Thoracic aorta (tissue), 2 donors: ENCODE measurements at places on chromosomes 2 and 18. TPM values are rescaled to one million over a fixed set of nuclear protein-coding genes. Genes with fewer than 3 reads are reported as not detected.

Gene FTCDNL1
- total RNA-seq, result not detected

DNA sequence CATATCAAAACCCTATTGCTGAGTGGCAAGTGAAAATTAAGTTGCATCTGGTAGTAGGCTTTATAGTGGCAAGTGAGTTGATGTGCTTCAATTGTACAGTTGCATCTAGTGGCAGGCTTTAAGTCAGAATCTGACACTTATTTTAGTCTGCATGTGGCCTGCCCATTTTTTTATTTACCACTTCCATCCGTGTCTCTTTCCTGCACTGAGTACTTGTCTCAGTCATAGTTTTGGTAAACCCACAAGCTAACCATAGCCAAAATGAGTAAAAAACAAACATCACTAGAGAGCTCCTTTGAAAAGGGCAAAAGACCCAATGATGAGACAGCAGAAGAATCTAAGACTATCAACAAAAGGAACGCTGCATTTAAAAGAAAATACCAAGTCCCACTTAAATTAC lies 96.0 kb upstream of the CRACDL start:
- DNase-seq, result no peak

- no peak for DNase-seq
Observed at GRCh38 chr2:224211791-224212190, 172.7 kb upstream of the SERPINE2 start.

Gene ZNF513
- 10.7 TPM for total RNA-seq

Gene FARP2
- total RNA-seq, result 67.4 TPM

- no peak for DNase-seq
Observed at GRCh38 chr18:2572171-2572569, 813 bp downstream of the NDC80 start.

DNA sequence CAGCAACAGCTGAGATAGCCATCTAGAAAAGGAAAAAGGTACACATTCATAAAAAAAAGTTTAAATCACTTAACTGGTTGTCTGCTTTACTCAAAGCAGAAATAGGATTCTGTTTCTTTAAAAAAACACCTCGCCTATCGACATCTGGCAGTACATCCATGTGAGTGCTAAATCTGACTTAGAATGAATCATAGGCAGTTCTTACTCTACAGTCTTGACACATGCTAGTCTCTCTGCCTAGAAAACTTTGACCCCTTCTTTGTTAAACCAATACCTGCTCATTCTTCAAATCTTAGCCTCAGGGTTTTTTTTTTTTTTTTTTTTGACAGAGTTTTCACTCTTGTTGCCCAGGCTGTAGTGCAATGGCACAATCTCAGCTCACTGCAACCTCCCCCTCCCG lies 37.1 kb upstream of the GPR75 start:
- no peak for DNase-seq

Gene GULP1
- 64.0 TPM for total RNA-seq

DNA sequence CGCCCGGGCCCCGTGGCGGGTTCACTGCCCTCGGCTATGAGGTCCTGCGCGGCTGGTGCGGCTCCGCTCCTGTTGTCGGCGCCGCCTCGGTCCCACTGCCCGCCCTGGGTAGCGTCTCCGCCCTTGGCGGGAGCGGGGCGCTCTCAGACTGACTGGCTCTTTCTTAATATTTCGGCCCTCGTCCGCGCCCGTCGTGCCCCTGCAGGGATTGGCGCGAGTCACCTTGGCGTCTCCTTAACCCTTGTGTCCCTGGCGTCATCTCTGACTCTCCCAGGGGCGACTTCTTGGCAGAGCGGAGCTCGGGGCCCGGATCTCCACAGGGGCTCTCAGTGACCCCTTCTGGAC lies 1.3 kb downstream of the PTMA start:
- no peak for DNase-seq

- no peak for DNase-seq
Observed at GRCh38 chr2:124211461-124211860, 186.4 kb downstream of the CNTNAP5 start.

- no peak for DNase-seq
Observed at GRCh38 chr2:152489364-152489763, 154.4 kb downstream of the FMNL2 start.

Gene PROKR1
- total RNA-seq, result not detected

Gene STK11IP
- total RNA-seq, result 25.3 TPM

Gene SPOPL
- 46.3 TPM for total RNA-seq

- no peak for DNase-seq
Observed at GRCh38 chr2:45011621-45012602, 2.7 kb upstream of the SIX2 start.

Gene KCNG2
- 1.5 TPM for total RNA-seq

Gene NEMP2
- total RNA-seq, result 3.6 TPM

DNA sequence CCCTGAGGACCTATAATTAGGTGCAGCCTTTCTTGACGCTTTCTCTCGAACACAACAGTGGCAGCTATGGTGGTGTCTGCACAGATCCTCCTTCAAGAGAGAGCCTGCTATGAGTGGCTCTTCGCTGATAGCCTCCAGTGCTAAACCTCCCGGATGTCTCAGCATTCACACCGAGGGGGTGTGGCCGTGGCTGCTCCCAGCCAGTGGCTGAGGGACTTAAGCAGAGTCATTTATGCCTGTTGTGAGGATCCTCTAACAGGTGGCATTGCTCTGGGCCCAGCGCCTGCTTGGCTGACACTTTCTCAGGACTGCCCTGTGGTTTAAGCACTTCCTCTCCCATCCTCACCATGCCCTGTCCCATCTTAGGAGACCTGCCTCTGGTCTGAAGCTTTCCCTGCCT lies 592.0 kb upstream of the LRRTM1 start:
- DNase-seq, result no peak

GRCh38 chr2:173307293-173307692 lies 47.4 kb upstream of the CDCA7 start:
- no peak for DNase-seq

- DNase-seq, result no peak
Observed at GRCh38 chr2:95574506-95574905, 17.3 kb upstream of the TRIM43 start.

DNA sequence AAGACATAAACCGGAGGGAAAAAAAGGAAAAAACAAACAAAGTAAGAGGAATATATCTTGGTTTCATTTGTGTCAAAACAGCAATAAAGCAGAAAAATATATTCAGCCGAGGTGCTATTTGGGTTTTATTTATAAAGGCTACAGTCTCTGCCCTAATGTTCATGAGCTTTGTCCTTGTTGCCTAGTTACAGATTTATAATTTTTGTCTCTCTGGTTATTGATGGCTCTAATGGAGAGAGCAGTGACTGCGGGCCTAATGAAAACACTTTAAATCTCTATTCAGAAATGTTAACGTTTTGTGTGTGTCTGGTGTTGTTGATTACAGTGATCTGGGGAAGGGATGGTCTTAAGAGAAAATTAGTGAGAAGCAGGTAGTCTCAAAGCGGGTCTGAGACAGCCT lies 854.0 kb upstream of the LRRTM1 start:
- DNase-seq, result no peak

GRCh38 chr2:178244777-178245176 lies 50.5 kb downstream of the OSBPL6 start:
- no peak for DNase-seq

DNA sequence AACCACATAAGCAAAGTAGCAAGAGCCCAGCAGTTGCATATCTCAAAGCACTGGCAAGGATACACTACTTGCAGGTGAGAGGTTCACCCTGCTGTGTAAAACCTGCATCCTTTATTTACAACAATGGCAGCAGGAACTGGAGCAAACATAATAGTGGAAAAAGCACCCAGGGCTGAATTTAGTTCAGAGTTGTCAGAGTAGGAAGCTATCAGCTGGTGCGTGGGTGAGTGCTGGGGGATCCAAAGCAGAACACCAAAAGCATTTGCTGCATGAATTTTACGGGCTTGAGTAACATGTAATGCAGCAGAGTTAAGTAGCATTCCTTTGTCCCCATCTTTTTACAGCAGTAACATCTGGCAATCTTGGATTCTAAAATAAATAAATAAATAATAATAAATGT lies 73.5 kb upstream of the SRD5A2 start:
- no peak for DNase-seq

- DNase-seq, result no peak
Observed at GRCh38 chr18:76410033-76410432, 85.0 kb downstream of the ZNF516 start.

GRCh38 chr2:241540771-241541561 lies 17.6 kb upstream of the BOK start:
- no peak for DNase-seq

GRCh38 chr18:45562567-45563479 lies 52.5 kb upstream of the SLC14A2 start:
- no peak for DNase-seq

DNA sequence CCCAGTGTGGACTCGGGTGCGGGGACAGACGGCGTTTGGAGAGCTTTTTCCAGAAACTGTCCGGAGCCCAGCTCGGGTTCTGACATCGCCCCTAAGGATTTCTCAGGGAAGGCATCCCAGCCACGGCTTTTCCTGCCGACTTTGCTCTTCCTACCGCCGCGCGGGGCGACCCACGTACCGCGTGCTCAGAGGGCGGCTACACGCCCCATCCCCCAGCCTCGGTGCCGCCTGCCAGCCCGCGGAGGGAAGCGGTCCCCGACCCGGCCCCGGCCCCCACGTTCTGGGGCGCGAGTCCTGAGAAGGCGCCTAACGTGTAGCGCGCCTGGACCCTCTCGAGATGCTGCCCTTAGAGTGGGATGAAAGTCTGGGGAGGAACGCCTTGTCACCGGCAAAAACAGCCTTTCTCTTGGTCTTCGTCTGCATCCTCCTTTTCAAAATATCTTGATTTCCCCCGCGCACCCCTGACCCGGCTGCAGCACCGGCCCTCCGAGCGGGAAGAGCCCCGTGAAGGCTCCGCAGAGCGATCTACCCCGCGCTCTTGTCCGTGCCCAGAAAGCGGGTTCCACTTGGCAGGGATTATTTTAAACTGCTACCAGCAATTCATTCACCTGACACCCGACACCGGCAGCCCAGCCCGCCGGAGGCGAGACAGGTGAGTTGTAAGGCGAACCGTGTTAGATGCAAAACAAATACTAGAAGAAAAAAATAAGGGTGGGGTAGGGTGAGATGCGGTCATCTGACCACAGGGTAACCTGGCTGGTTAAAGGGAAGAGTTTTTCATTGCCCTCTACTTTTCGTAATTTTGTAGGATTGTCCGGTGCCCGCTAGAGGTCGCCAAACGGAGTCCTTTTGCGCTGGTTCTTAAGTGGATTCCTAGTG lies 812 bp upstream of the KCNG3 start:
- DNase-seq, result no peak

DNA sequence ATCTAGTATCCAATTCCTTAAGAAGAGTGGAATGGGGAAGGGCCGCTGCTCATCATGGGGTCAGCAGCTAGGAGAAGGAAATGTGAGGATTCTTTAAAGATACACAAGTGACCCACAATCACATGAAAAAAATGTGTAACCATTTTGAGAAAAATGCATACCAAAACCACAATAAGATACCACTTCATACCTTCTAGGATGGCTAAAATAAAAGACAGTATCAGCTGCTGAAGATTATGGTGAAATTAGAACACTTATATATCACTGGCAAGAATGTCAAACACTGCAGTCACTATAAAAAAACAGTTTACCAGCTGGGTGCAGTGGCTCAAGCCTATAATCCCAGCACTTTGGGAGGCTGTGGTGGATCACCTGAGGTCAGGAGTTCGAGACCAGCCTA lies 67.9 kb downstream of the C2orf74 start:
- DNase-seq, result no peak

GRCh38 chr2:222774941-222775340 lies 85.9 kb upstream of the ACSL3 start:
- no peak for DNase-seq

DNA sequence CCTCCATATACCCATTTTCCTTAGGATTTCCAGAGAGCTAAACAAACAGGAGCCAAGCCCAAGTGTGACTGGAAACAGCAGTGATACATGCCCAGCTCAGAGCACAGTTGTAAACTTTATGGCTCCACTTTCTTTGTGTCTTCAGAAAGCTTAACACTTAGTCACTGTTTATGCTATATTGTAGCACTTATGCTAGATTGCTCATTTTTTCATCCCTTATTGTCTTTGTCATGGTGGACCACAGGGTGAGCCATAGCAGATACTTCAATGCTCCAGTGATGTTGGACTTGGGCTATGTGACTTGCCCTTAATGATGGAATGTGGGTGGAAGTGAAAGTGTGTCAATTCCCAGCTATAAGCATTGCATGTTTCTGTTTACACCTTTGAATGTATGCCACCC lies 401.6 kb downstream of the METTL4 start:
- DNase-seq, result no peak

DNA sequence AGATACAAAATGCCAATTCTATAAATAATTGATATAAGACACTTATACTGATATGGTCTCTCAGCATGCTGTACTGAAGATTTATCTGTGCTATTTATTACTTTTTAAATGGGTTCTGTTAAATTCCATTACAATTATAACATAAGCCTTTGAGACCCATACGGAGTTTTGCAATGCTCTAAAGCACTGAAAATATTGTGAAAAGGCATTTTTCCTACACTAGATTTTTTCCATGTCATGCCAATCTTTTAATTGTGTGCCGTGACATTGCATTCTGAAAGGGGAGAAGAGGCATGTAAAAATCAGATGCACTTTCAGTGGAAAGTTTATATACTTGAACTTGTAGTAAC lies 46.5 kb downstream of the EFEMP1 start:
- no peak for DNase-seq

GRCh38 chr2:113278742-113279139 lies at the start of gene PAX8:
PAX8 (minus strand) TSS chr2:113278921; CDS start chr2:113278394, 527 bp downstream.
- no peak for DNase-seq

- no peak for DNase-seq
Observed at GRCh38 chr2:40316620-40317019, 135.3 kb downstream of the SLC8A1 start.

- no peak for DNase-seq
Observed at GRCh38 chr2:33650171-33650570, 51.1 kb upstream of the FAM98A start.

Gene TBC1D8
- total RNA-seq, result 62.0 TPM

GRCh38 chr2:16126517-16127275 lies 186.3 kb downstream of the MYCN start:
- DNase-seq, result no peak

Gene NDUFAF7
- 15.2 TPM for total RNA-seq

- DNase-seq, result no peak
Observed at GRCh38 chr2:21916934-21917522, 793.3 kb downstream of the TDRD15 start.

Gene SPATS2L
- 90.3 TPM for total RNA-seq

GRCh38 chr18:22690556-22690955 lies 242.6 kb upstream of the RBBP8 start:
- DNase-seq, result no peak

- no peak for DNase-seq
Observed at GRCh38 chr2:54122939-54123338, 7.5 kb downstream of the ACYP2 start.

- no peak for DNase-seq
Observed at GRCh38 chr2:144151851-144152250, 368.1 kb downstream of the ZEB2 start.

DNA sequence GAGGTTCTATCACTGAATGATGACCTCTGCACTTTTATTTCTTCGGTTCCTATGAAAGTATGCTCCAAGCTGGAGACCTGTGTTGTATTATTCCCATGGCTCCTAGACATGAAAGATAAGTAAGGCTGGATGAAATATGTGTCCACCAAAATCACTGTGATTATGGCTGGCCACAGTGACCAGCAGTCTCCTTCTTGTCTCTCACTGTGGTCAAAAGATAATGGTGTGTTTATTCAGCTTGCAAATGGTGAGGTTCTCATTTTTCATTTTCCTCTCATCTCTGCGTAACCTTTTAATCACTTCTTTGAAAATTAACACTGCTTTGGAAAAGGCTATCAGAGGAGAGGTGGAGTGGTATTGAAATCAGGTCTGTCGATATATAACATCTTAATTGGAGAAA lies 107.8 kb upstream of the DAPL1 start:
- no peak for DNase-seq

GRCh38 chr2:168454737-168455644 lies 1.1 kb upstream of the CERS6 start:
- no peak for DNase-seq
